ENCODE measurements at places on chromosomes 12 and 14.

- no peak for DNase-seq
Measured at GRCh38 chr12:101027200-101027599, 182.8 kb downstream of the SLC5A8 start.

GRCh38 chr12:15540469-15540872, 218.2 kb downstream of the PTPRO start:
- DNase-seq: no peak

DNA sequence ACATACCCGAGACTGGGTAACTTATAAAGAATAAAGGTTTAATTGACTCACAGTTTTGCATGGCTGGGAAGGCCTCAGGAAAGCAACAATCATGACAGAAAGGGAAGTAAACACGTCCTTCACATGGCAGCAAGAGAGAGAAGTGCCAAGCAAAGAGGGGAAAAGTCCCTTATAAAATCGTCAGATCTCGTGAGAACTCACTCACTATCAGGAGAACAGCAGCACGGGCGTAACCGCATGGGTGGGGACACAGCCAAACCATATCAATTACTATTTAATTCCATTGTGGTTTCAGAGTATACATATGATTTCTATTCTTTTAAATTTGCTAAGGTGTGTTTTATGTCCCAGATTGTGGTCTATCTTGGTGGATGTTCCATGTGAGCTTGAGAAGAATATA, 117.9 kb downstream of the SCAF11 start:
- DNase-seq: no peak

- no peak for DNase-seq
Measured at GRCh38 chr14:61355892-61356325, 34.5 kb downstream of the PRKCH start.

DNA sequence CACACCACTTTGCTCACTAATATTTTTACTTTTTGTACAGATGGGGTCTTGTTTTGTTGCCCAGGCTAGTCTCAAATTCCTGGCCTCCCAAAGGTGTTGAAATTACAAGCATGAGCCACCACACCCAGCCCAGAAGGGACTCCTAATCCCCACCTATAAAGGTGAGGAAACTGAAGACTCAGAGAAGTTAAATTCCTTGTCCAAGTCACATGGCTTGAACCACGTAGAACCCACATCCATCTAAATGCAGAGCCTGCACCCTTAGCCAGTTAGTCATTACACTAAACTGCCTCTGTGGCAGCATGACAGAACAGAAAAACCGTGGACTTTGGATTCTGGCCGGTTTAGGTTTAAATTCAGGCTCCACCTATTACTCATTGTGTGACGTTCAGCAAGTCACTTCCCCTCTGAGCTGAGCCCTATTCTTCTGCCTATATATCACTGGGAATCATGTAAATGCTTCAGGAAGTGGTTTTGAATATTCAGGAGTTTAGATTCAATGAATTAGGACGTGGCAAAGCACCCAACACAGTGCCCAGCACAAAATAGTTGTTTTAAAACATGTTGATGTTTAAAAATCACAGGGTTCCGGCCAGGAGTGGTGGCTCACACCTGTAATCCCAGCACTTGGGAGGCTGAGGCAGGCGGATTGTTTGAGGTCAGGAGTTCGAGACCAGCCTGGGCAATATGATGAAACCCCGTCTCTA, 3.0 kb upstream of the CORO1C start:
- DNase-seq: no peak
